ENCODE measurements at places on chromosomes 7 and 10. TPM values are rescaled to one million over a fixed set of nuclear protein-coding genes. Genes with fewer than 3 reads are reported as not detected.

DNA sequence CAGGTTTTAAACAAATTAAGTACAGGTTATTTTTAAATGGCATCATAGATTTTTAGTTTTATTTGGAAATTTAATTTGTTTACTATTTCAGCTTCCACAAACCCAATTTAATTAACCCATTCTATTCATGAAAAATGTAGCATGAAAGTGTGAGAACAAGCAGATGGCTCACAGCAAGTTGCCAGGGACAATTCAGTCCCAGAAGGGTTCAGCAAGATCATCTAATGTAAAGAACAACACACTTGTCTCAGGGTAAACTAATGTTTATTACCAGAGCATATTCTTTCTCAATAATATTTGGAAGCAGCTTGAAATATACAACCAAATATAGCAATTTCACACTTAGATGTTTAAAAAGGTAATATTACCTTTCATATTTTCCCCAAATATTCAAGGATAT, 166.9 kb upstream of the SLC13A1 start:
- DNase-seq: no peak

Gene LRRC18
- not detected for total RNA-seq

DNA sequence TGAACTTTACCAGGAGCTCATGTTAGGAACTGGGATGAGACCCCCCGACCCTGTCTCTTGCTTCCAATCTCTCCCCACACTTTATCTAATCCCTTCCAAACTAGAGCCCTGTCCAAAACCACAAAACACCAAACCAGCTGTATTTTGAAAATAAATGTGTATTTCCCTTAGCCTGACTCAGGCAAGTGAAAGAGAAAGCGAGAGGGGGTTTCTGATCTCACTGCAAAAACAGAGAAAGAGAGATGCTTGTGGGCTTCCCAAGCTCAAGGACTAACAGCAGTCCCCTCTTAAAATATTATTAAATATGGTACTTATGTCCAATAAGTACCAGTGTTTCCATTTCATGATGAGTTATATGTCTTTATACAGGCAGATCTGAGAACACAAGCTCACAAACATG, 122.0 kb downstream of the AGMO start:
- DNase-seq: no peak

- DNase-seq: no peak
These were observed 564.9 kb downstream of the CNTNAP2 start for GRCh38 chr7:146681487-146681886.

Gene IRF5
- total RNA-seq: 48.2 TPM

GRCh38 chr10:70785190-70785589, at the start of gene TBATA:
TSS of gene TBATA (minus strand) at chr10:70785377. CDS start at chr10:70783379, 1,998 bp downstream.
- DNase-seq: no peak

GRCh38 chr7:7819442-7820247, 101.2 kb upstream of the RPA3 start:
- DNase-seq: no peak

- no peak for DNase-seq
These were observed 339.3 kb downstream of the SORCS3 start for GRCh38 chr10:104980368-104980767.

GRCh38 chr7:63968629-63969028, 30.0 kb upstream of the ZNF722 start:
- DNase-seq: no peak

DNA sequence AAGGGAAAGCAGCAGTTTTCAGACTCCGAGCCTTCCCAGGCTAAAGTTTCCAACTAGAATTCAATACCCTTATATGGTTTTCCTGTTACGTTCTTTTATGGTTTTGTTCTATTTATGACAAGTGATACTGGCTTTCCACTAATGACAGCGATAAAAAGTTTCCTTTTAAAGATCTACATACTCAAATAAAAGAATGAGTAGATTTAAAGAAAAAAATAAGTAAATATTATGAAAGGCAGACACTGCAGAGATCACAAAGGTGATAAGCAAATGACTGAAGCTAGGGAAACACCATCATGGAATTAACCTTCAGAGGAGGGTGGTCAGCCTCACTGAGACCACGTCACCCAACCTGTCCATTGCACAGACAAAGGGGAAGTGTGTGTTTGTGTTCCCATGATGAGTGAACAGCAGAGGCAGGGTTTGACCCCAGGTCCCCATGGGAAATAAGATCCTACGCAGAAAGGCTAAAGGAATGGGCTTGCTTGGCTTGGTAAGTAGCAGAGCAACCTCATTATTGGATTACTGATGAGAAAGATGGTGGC, 4.0 kb downstream of the VSIR start:
- peak; percentile 54 for DNase-seq

GRCh38 chr7:130160455-130160854, 44.8 kb downstream of the TMEM209 start:
- DNase-seq: no peak

Gene GPR15LG
- not detected for total RNA-seq

- no peak for DNase-seq
These were observed 4.4 kb downstream of the IFIT3 start for GRCh38 chr10:89332123-89332633.

GRCh38 chr7:107527196-107527595, 36.5 kb downstream of the COG5 start:
- DNase-seq: no peak

GRCh38 chr7:146961617-146962016, 845.0 kb downstream of the CNTNAP2 start:
- no peak for DNase-seq

Gene ANKRD61
- total RNA-seq: not detected

DNA sequence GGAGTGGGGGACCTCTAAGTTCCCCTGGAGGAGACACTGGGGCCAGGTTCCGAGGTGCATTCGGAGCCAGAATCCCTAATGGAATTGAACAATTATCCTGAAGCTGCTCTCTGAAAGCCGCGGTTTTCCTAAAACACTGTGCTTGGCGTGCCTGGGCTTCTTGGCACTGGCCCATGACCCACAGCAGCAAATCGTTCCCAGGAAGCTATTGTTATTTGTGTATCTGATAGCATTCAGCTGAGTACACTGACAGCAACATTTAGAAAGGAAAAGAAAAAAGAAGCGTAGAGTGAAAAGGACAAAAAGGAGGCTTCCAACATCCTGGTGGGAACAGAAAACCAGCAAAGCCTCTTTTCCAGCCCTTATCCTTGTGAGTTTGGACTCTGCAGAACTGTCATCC, 339.8 kb downstream of the FRMD4A start:
- DNase-seq: no peak

GRCh38 chr7:11533229-11533820, 298.7 kb downstream of the THSD7A start:
- DNase-seq: no peak

All from spleen (tissue), 13 donors.